ENCODE measurements at places on chromosomes 3 and 15. TPM values are rescaled to one million over a fixed set of nuclear protein-coding genes. Genes with fewer than 3 reads are reported as not detected.

LIPH gene
- not detected for total RNA-seq

SPSB4 gene
- total RNA-seq: not detected

CCR2 gene
- total RNA-seq: not detected

TMEM45A gene
- total RNA-seq: 50.8 TPM

DPPA4 gene
- total RNA-seq: not detected

SLC27A2 gene
- not detected for total RNA-seq

CPN2 gene
- not detected for total RNA-seq

GP9 gene
- not detected for total RNA-seq

PDCD6IP gene
- 171 TPM for total RNA-seq

MUC20 gene
- 0.50 TPM for total RNA-seq

RTP4 gene
- 2.8 TPM for total RNA-seq

EXD1 gene
- total RNA-seq: not detected

MAN2A2 gene
- total RNA-seq: 13.2 TPM

KNG1 gene
- not detected for total RNA-seq

POTEB gene
- not detected for total RNA-seq

GOLGA6L10 gene
- under 0.01 TPM for total RNA-seq

CKMT1A gene
- total RNA-seq: not detected

CIP2A gene
- 5.8 TPM for total RNA-seq

KBTBD13 gene
- total RNA-seq: under 0.01 TPM

C3orf20 gene
- under 0.01 TPM for total RNA-seq

UBE2Q2 gene
- 68.1 TPM for total RNA-seq

UCN2 gene
- 1.2 TPM for total RNA-seq

EFHB gene
- total RNA-seq: 0.17 TPM

C3orf85 gene
- total RNA-seq: not detected

Data from smooth muscle cell of trachea (primary cell).